ENCODE measurements at places on chromosomes 2 and 18.

DNA sequence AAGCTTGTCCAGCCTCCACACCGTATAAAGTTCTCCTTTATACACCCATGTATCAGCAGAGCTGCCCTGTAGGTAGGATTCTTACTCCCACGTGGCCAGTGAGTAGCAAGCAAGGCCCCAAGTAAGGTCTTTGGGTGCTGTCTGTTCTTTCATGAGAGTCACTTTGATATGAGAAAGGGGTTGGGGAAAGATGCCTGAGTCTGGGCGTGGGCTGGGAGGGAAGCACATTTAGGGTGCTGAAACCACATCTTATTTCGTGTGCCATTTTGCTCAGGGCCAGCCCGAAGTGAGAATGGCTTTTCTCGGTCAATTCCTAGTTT is 436 bp upstream of the ITPRIPL1 start:
- DNase-seq = peak; percentile 56

DNA sequence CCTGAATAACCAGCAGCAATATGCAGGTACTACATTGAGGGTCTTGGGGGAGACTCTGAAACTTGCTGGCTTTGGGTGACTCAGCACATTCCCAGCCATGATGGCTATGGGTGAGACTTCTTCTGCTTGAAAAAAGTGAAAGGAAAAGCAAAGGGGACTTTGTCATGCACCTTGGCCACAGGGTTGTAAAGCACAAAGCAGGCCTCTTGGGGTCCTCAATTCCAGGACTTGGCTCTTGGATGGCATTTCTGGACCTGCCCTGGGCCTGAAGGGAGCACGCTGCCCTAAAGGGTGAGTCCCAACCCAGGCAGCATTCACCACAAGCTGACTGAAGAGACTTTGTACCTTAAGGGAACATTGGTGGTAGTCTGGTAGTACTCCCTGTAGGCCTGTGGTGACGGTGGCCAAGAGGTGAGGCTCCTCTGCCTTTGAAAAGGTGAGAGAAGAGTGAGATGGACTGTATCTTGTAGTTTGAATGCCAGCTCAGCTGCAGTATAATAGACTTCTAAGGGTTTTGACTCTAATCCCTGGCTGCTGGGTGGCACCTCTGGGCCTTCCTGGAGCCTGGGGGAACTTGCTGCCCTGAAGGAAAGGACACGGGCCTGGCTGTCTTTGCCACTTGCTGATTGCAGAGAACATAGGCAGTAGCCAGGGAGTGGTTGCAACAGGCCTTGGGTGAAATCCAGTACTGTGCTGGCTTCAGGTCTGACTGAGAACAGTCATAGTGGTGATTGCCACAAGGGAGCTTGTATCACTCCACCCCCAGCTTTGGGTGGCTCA is 36.5 kb upstream of the CYTIP start:
- peak; percentile 30 for DNase-seq

DNA sequence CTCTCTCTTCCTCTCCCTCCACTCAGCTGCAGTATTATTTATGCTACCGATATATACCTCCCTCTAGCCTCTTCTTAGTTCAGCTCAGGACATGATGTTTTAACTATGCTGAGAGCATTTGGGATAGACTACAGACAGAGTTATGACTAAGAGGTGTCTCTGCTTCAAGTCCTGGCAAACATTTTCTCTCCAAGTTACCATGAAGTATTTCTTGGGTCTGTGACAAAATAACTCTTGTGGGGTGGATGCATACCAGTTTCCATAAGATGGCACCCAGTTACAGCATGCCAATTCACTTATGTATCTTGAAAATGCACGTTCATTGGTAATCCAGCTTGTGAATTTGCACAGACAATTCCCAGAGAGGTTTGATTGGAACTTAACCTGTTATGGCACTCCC is 737.6 kb downstream of the SLC4A3 start:
- DNase-seq = no peak

- no peak for DNase-seq
Measured at GRCh38 chr2:148165975-148166374, 145.1 kb downstream of the MBD5 start.

DNA sequence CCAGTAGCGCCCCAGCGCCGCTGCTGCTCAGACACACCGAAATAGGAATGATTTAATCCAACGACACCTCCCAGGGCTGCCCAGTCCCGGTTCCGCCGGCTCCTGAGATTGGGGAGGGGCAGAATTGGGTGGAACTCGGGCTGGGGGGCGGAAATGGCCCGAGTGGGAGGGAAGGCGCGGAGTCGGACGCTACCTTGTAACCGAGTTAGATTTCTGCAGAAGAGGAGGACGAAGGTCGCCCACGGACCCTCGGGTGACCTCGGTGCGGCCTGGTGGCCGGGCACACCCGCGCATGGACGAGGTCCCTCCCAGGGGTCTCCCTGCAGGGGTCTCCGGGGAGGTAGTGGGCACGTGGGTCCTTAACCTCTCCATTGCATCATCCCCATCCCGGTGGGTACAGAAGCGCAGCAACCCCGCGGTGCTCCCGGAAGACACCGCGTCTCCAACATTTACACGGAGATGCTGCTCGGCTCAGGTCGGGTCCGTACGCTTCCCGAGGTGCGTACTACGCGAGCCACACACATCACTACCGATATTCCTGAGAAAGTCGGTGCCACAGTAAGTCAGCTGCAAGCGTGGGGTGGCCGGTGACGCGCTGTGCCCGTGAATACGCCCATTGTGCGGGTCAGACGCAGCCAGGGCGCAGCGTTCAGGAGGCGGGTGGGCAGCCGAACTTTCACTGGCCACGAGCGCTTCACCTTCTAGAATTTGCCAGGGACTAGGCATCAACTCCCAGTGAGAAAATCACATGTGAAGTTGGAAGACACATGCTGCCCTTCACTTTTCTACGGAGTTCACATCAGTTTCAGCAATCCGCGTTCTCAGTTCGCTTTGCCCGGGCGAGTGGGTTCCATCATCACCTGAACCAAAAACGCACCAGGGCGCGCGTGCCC is 3.0 kb downstream of the ZNF516 start:
- DNase-seq = peak; percentile 37

GRCh38 chr2:203842373-203842772 is 25.2 kb upstream of the CTLA4 start:
- DNase-seq = no peak

GRCh38 chr2:165827921-165828276 is 33.9 kb upstream of the GALNT3 start:
- DNase-seq = no peak

GRCh38 chr18:48843162-48843561 is 107.6 kb downstream of the SMAD7 start:
- DNase-seq = no peak

DNA sequence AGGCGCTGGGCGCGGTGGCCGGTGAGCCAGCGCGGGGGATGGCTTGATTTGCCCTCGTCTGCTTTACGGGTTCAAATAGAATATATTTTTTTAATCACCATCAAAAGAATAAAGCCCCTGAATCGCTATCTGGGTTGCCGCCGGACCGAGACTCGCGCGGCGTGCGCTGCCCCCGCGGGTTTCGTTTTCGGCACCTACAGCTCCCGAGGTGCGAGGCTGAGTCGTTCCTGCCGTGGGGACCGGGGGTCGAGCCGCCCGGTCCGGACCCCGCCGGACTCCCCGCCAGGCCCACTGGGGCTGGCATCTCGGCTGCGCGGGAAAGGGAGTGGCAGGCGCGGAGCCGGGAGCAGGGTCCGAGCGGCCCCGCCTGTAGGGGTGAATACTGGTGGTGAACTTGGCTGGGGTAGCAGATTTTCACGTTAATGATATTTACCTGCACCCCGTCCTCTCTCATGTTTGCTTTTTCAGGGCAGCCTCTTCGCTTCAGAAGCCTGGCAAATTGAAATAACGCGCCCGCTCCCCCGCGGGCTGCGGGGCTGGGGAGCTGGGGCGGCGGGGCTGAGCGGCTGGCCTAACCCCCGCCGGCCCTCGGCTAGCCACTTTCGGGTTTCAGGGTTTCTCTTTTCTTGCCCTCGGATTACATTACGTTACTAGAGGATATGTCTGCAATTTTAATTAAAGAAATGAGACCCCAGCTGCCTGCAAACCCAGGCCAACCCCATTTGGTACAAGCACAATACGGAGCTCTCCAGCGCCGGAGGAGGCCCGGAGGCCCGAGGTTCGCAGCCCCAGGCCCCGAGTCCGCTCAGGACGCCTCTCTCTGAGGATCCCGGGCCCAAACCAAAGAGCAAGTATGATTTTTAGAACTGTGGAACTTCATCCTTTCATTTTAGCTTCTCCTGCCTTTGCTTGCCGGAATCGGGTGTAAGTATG is 1.7 kb upstream of the CELF4 start:
- DNase-seq = peak; percentile 38

DNA sequence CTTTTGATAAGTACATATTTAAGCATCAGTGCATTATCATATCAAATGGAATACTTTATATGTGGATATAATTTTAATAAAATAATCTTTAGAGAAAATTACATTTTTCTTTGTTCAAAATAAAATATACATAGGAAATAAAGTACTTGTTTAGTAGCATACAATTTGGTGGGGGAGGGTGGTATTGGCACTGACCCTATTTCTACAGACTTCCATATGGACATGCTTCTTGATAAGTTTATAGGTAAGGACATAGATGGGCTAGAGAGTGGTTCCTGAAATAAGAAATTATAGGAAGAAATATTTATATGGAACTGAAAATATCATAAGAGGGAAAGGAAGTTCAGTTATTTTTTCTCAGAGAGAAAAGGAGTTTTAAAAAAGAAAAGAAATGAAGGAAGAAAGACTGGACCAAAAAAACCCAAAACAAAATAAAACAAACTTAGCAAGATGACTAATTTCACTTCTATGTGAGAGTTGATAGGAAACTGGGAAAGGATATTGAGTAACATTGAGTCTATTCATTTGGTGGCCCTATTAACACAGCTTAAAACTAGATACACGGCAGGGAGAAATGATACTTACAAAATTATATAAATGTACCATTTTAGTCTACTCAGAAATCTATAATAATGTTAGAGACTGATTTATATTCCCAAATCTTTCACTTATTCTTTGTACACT is 505.9 kb downstream of the ERBB4 start:
- DNase-seq = no peak

DNA sequence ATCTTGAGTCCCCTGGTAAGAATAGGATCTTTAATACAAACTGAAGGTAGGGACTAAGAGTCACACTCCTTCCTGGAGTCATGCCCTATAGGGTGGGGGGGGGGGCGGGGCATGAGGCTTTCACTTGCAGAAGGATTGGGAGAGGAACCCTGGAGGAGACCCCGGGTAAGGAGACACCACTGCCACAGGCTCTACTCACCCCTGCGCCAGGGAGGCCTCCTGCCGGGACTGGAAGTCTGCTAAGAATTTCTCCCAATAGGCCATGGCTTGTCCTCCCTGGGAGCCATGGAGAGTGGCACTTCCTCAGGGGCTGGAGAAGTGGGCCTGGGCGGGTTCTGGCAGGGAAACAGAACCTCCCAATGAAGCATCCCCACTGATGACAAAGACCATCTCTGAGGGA is 645.3 kb upstream of the RAB6C start:
- no peak for DNase-seq

DNA sequence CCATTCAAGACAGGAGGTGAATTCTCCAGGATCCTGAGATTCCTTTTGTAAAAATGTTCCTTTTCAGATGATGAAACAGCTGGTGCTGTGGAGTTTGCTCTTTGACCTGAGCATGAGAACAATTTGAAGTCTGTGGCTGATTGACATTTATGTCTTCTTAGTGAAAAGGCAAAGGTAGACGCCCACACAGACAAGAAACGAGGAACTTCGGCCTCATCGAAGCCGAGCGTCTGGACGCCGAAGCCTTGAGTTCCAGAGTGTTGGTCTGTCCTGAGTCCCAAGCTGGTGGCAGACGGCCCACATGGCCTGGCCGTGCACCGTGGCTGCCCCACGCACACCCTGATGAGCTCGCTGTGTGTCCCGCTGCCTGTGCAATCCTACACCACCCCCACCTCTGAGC is 20.7 kb upstream of the SNTG2 start:
- no peak for DNase-seq

DNA sequence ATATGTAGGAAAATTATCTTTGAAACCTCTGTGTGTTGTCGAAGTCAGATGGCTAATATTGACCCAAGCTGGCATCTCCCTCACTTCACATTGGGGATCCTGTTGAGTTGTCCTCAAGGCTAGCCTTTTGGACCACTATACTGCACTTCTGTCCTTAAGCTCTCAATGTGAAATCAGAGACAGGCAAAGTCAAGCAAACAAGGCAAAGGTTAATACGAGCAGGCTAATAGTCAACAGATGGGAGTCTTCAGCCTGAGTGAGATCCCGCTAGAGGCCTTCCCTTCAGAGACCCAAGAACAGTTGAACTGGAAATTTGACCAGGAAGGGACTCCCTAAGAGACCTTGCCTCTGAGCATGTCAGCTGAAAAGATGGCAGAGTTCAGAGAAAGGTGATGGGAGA is 475.4 kb downstream of the PARD3B start:
- no peak for DNase-seq

- DNase-seq = no peak
Measured at GRCh38 chr2:236576953-236577352, 7.3 kb downstream of the ACKR3 start.

DNA sequence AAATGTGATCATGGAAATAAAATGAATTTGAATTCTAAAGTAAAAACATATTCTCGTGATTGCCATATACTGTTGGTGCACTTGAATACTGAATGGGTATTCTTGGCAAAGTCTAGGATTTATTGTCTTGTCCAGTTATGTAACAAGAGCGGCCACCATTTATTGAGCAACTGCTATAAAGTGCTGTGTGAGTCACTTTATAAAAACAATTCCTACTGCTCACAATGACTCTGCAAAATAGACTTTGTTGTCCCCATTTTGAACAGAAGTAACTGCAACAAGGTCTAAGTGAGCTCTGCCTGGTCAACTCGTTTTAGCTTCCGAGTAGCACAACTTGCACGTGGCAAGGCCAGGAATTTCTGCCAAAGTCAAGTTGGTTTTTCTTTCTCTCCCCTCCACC is 995.6 kb upstream of the FANCL start:
- DNase-seq = no peak

DNA sequence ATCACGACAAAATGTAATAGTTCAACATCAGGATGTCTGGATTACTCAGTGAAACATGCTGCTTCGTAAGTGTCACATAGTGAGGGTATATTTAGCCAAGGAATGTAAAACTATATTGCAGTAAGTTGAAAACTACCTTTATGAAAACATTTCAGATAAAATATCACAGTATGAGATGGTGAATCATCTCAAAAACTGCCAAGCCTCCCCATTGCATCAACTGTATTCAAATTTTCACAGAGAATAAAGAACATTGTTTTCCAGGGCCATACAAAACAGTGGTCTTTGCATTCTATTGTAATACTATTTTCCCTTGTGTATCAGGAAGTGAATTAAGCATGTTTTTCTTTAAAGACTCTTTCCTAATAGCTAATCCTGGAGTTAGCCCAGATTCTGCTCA is 47.6 kb upstream of the MSTN start:
- no peak for DNase-seq

DNA sequence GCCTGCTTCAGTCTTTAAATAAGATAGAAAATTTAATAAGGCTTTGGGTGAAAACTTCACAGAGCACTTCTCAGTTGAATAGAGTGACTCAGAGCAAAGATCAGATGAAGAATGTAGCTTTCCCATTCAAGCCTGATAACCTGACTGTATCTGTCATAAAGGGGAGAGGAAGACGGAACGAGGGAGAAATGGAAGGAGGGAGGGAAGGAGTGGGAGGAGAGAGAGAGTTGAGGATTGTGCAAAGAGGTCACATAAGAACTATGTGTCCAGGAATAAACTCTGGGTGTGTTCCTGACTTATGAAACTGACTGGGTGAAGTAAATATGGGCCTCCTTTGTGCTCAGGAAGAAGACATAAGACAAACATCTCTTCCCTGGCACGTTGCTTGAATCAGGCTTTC is 385.5 kb downstream of the LPIN1 start:
- no peak for DNase-seq
